ENCODE measurements at places on chromosomes 2 and 18.

DNA sequence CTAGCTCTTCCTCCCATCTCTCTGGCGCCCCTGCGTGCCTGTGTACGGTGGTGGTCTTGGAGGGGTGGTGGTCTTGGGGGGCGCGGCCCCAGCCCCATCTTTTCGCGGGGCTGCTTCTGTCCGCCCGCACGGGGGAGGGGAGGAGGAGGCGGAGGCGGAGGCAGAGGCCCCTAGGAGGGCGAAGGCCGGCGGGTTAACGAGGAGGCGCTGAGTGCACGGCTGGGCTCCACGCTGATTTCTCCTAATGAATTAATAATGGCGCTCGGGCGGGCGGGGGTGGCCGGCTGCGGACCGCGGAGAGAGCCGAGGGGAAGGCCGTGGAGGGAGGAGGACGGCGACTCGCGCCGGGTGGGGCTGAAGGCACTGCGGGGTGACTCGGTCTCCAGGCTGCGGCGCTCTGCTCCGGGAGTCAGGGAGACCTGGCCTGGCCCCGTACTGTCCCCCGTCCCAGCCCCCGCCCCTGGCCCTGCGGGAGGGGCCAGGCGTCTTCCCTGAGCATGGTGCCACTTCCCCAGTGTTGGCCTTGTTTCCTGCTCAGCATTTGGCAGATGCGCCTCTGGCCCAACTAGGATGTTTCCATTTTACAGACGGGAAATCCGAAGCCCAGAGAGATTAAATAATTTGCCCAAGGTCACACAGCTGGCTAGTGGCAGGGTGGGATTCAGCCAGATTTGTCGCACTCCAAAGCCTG lies 6.0 kb downstream of the GAREM2 start:
- no peak for DNase-seq

DNA sequence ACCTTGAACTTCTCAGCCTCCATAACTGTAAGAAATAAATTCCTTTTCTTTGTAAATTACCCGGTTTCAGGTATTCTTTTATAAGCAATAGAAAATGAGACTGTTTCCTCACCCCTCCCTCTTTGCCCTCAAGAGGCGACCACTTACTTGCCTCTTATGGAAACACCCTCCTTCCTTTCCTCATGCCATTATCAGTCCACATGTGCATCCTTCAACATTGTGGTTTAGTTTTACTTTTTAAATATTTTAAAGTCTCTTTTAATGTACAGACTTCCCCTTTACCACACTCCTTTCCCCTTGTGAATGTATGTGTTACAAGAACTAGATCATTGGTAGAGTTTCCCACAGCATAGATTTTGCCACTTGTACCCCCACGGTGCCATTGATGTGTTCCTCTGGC lies 202.4 kb upstream of the SIX2 start:
- no peak for DNase-seq

DNA sequence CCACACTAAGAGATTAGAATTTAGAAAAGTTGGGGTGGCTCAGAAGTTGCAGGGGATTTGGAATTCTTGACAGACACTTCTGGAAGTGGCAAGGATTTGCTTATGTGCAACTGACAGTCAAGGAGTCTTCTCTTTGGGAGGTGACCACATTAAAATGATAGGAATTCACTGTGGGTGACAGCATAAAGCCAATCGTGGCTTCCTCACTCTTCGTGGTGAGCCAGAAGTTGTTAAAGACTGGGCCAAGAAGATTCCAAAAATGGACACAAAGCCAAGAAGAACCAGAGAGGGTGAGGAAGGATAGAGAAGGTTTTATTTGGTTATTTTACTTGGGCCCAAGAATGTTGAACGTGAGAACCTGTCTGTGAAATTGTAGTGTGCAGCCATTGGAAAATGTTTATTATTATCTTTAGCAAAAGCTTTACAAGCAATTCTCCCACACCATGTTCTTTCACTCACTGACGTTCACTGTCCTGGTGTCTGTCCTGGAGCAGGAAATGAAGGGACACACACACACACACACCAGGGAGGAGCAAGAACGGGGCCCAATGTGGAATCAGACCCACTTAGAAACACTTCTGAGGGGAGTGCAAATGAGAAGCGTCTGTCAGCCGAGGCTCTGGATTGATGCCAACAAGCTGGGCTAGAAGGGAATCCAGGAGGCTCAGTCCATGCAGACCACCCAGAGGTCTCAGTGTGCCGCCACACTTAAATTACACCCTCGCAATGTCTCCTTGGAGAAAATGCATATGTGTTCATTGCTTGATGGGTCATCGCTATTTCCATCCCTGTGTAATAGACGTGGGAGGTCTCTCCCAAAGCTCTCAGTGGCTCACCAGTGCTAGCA lies 37.2 kb downstream of the STEAP3 start:
- no peak for DNase-seq

DNA sequence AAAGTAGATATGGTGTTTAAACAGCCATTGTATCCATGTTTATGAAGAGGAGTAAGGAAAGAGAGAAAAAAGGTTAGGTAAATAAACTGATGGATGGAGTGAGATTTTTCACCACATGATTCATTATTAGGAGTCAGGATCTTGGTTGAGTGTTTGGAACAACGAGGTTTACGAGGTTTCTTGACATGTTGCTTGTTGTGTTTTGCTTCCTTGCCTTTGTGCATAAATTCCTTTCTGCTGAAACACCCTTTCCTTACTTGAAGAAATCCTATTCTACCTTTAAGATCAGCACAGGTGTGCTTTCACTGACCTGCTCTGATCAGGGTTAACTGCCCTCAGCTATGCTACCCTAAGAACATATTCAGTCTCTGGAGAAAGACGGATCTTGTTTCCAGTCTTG lies 66.6 kb downstream of the EFEMP1 start:
- no peak for DNase-seq

DNA sequence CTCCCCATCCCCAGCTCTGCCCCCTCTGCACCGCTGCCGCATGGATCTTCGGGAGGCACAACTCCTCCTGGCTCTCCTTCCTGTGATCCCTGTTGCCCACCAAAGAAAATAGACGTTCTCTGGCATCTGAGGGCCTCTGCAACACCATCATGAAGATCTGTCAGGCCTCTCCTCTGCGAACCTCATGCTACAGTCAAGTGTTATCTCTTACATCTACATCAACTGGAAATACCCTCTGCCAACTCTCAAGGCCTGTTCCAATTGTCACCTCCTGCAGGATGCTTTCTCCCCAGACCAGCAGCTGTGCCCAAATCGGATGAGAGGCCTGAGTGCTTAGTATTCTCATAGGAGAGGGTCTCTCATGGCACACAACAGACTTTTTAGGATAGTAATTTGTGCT lies 478.4 kb downstream of the BCL11A start:
- DNase-seq, result no peak

DNA sequence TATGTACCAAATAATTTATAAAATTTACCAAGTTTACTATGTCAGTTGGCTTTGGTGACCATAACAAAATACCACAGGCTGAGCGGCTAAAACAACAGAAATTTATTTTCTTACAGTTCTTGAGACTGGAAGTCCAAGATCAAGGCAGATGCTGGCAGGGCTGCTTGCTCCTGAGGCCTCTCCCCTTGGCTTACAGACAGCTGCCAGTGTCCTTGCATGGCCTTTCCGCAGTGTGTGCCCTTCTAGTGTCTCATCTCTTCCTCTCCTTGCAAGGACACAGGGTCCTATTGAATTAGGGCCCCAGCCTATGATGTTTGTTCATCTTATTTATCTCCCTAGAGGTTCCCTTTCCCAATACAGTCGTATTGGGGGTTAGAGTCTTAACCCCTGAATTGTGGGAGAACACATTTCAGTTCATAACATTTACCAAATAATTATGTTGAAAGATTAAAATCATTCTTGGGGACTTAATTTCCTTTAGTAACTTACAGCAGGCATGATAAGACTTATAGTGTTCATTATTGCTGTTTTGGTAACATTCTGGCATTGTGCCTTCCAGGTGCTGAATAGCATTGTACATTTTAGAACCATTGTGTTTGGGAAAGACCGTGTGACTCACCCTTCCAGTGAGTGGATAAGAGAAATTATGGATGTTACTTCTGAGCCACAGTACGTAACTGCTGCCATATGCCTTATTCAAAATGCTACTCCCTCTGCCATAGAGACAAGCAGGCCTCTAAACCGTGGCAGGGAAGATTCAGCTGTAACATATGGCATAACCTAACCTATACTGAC lies 317.5 kb downstream of the TMX3 start:
- no peak for DNase-seq

DNA sequence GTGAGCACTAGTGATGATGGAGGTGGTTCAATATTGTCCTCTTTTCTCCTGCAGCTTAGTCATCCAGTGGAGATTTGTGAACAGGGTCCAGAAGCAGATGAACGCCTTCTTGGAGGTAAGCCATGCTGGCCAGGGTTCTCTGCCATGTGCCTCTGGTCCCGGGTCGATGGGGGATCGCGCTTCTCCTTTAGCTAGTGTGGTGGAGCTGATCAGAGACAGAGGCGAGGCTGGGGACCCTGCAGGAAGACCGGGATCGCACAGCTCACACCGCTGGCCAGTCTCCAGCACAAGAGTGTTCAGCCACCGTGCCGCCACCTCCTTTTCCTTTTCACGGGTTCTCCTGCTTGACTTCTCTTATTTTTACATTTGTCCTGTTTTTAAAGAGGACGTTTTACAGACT lies 243.4 kb downstream of the ALPK2 start:
- no peak for DNase-seq

DNA sequence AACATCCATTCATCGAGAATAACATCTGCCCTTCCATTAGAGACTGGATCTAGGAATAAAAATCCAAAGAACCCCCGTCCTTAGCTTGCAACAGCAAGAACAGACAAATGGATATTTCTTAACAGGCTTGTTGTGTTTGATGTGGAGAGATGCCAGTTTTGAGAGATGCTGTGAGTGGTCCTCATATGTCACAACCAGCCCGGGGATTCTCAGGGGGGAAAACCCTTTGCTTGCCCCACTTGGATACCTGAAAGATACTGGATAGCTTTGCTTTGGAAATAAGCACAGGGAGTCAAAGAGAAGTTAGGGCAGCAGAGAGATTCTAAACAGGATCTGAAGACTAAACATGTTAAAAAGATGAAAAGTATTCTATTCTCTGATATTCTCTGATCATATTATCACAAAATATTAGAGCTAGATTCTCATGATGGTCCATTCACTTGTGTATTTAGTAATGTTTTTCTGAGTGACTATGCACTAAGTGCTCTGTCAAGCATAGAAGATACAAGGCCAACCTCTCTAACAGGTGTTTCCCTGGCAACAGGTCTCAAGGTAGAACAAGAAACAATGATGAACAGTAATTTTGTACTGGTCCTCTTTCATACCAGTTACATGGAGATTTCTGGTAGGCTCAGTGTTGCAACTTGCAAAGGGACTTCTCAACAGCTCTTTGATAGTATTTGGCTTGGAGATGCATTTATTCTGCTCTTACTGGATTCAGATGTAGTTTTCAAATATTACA lies 348.2 kb downstream of the MYCN start:
- no peak for DNase-seq

DNA sequence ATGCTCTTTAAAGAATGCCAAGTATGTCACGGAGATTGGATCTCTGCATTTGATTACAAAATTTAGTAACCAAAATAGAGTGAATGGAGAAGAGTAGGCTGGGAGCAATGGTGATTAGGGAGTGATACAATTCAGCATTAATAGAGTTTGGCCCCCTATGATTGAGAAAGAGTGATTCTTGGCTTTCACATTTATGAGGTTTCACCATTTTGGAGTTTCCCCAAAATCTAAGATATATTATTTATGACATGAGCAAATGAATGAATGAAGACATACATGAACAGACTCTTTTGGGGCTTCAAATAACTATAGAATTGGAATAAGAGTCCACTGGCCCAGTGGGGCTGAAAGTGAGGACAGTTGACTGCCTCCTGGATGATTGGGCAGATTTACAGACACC lies 255.2 kb downstream of the LPIN1 start:
- DNase-seq, result no peak

DNA sequence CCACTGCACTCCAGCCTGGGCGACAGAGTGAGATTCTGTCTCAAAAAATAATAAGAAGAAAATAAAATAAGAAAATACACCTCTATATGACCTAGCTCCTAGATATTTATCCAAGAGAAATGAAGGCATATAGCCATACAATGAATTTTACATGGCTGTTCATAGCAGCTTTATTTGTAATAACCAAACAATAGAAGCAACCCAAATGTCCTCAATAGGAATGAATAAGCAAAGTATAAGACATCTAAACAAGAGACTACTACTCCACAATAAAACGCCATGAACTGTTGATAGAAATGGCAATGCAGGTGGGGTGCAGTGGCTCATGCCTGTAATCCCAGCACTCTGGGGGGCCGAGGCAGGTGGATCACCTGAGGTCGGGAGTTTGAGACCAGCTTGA lies 31.2 kb upstream of the MYCN start:
- no peak for DNase-seq

GRCh38 chr18:48735681-48736255 lies 196.9 kb downstream of the CTIF start:
- no peak for DNase-seq

GRCh38 chr2:125168442-125168841 lies 1143.4 kb downstream of the CNTNAP5 start:
- DNase-seq, result no peak

DNA sequence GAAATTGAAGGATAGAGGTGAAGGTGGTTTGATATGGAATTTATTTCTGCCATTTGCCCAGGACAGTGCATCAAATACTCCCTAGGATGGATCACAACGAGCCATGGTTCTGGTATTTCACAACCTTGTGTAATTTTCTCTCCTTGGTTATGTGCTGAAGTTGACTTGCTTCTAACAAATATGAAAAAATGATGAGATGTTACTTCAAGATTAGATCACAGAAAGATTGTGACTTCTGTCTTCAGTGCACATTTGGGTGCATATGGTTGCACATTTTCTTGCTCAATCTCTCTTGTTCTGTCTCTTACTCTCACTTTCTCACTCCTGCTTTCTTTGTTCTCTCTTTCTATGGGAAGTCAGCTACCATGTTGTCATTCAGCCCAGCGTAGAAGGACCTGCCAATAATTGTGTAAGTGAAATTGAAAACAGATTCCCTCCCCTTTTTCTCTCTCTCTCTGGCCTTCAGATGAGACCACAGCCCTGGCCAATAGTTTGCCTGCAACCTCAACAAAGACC lies 104.6 kb upstream of the RMDN2 start:
- DNase-seq, result no peak

DNA sequence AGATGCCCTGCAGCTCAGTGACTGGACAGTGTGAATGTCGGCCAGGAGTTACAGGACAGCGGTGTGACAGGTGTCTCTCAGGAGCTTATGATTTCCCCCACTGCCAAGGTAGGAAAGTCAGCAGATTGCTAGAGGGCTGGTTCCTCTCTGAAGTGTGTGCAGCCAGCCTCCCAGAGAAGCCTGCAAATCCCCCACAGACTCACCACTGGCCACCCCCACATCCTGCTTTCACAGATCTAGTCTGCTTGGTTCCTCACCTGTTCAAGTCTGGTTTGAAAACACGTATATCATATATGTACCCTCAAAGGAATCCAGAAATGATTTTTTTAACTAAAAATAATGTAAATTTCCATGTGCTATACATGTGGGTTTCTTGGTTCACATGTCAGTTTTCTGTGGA lies 121.1 kb downstream of the LAMA3 start:
- DNase-seq, result no peak

GRCh38 chr2:186717320-186718007 lies 23.6 kb downstream of the FAM171B start:
- no peak for DNase-seq
